NCI-H2081 (cell line): ENCODE measurements at places on chromosomes 11 and 22.

- peak; percentile 33 for DNase-seq
These were observed 70.2 kb downstream of the DDX10 start for GRCh38 chr11:108734956-108735559.

DNA sequence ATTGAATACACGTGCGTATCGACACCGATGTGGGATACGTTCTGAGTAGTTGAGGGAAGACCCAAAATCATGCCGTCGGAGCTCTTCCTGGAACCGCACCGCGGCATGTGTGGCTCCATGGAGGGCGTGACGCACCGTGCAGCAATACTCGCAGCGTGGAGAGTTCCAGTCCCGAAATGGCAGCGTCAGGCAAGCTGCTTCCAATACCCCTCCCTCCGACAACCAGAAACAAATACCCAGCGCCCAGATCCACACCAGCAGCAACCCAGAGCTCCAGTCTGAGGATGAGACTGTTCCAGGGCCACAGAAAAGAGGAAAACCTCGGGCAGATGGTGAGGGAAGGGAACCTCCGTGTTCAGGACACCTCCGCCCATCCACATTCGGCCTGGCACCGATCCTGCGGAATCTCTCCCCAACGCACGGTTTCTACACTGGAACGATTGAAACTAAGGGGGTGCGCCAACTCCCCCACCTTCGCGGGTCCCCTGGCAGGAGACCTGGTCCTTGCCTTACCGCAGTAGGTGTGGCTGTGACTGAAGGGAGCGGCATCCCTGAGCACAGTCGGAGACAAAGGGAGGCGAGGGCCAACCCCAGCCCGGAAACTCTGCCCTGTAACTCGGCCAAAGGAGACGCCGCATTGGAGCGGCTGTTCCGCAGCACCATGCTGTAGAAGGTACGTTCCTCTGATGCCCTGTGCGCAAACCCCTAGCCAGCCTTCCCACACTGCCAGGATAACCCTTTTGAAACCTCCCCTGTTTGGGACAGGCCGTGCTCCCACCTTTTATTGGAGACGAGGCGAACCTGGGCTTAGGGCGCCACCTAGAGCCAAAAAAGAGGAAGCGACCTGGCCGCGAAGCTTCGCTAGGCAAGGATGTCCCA lies 28.2 kb downstream of the DBX1 start:
- peak; percentile 30 for DNase-seq

GRCh38 chr11:5891216-5891800 lies 1.7 kb upstream of the OR52E5 start:
- no peak for DNase-seq

DNA sequence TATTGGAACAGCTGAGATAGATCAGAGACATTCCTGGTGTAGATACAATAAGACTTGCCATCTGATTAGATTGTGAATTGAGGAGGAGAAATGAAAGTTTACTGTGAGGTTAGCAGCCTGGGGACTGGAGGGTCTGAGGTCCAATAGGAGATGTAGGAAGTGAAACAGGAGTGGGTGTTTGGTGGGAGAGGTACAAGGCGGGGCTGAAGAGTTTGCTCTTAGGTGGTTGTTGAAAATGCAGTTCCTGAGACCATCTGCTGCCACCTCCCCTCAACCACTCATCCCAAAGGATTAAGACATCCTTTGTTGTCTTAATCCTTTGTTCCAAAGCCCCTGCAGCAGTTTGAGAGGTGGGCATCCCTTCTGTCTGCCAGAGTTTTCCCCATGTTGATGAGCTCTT lies 14.8 kb downstream of the PIWIL4 start:
- DNase-seq = no peak

DNA sequence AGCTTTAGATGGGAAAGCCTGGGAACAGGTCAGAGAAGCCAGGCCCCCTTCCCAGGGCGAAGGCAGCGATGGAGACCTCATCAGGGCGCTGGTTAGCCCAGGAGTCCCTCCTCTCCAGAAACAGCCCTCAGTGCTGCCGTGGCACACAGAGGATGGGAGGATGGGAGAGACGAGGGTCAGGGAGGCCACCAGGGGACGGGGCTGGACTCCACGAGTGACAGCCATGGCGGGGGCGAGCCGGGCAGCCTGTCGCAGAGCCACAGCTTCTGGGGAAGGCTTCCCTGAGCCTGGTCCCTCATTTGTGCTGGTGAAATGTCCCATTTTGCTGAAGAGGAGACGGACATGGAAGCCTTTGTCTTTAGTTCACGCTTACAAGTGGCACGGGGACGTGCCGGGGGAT lies 1390.5 kb downstream of the TBC1D22A start:
- DNase-seq = no peak

DNA sequence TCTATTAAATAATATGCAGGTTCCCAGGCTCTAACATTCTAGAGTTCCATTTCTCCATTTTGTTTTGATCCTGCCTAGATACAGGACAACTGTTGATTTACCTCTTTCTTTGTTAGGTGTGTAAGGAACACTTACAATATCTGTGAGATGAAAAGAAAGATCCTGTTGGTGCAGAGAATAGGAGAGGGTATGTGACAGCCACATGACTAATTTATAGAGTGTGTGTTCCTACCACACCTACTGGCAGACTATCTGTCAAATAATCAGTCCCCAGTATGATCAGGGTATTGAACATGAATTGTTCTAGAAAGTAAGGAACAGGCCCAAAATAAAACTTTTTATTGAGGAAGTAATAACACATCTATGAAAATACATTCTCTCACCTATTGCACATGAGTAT lies 10.2 kb downstream of the MMP10 start:
- DNase-seq = no peak

DNA sequence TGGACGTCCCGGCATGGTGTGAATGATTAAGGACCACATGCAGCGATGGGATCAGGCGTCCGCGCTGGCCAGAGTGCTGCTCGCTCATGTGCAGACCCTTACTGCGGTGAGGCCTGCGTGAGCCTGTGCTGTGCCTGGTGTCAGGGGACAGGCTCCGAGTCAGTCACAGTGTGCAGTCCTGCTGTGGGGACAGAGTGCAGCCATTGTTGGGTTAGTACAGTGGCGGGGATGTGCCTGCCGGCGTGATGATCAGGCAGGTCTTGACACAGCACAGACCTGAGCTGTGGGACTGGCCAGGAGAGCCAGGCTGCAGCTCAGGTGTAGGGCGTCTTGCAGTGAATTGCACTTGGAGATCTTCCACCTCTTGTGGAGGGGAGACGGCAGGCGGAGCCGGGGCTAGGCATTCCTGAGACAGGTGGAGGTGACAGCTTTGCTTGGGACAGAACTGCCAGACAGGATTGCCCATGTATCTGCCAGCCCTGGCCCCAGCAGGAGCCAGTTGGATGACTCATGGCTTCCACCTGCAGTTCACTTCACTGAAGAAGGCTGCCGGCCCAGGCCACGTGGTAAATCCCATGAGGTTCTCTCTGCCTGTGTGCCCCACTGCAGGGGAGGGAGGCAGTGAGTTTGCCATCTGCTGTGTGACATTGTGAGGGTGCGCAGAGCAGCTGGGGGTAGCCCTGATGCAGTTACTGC lies 17.3 kb downstream of the TRMU start:
- no peak for DNase-seq

DNA sequence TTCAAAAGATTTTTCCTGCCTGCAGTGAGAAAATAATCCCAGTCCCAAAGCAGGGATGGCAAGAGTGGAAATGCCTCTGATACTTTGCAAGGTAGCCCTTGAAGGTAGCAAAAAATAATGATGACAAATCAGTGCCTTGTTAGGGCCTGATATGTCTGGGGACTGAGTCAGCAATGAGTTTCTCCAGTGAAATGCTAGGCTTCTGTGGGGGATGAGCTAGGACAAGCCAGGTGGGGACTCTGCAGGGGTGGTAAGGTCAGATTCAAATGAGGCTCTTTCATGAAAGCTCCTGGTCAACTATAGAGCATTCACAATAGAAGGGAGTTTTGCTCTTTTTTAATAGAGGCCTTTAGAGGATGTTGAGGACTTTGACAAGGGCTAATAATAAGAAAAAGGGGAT lies 77.7 kb downstream of the ME3 start:
- no peak for DNase-seq

DNA sequence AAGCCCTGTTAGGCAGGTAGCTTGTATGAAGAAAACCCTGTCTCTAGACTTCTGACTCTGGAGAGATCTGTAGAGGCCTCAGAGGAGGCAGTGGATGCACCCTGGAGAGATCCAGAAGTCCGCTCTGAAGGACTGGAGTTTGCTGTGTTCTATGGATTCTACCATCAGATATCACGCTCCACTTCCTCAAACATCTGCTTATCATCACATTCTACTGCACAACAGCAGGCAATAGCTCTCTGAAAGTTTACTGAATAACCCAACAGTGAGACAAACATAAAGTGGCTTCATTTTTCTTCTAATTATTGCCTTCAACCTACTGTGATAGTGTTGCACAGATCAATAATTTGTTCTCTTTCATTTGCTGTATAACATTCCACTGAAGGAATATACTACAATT lies 59.0 kb upstream of the OR9Q1 start:
- DNase-seq = no peak

DNA sequence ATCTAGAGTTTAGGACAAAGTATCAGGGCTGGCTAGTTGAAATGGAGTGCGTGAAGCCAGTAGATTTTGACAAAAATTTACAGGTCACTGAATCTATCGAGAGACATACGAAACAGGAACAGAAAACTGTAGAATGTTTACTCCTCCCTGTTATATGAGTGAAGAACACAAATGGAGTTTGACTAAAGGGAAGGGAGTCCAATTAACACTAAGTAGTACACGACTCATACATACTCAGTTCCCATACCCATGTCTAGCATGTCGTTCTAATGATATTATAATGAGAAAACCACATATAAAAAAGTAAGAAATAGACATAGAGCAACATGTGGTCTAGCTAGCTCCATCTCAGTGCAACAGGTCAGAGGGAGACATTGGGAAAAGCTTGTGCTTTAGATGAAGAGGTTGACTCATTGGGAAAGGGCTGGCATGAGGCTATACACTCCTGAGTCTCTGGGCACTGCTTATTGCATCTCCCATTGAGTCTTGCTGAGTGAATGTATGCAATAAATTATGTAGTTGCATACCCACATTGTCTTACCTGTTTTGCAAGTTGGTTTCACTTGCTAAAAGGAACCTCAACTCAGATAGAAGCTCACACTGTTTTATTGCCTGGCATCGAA lies 43.5 kb downstream of the CD44 start:
- DNase-seq = no peak

GRCh38 chr22:28907311-28908008 lies 24.1 kb downstream of the ZNRF3 start:
- no peak for DNase-seq

- peak; percentile 3 for DNase-seq
These were observed 127.6 kb downstream of the CNTN5 start for GRCh38 chr11:99148352-99148751.

DNA sequence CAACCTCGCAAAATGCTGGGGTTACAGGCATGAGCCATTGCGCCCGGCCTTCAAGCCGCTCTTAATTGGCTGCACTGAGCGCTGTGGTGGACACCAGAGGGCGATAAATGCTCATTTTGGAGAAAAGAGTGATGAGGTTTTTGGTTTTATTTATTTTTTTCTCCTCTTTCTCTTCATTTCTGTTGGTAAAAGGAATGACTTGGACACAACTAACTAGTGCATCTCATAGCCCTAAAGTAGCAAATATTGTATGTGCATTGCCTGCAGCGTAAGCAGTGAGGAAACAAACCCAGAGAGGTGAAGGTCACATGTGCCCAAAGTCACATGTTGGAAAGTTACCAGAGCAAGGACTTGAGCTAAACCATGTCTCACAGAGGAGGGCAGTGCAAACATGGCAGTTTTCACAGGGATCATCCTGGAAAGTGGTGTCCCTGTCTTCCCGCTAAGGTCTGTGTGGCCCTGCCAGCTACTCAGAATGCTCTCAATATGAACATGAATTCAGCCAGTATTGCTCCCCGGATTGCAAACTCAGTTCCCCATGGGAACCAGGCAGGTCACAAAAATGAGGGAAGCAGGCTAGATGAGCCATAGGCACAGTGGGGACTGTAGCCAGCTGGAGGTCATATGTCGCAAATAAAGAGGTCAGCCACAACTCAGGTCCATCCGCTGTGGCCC lies 8.6 kb upstream of the CD82 start:
- peak; percentile 29 for DNase-seq

GRCh38 chr11:107272561-107272960 lies 185.1 kb downstream of the CWF19L2 start:
- DNase-seq = no peak

DNA sequence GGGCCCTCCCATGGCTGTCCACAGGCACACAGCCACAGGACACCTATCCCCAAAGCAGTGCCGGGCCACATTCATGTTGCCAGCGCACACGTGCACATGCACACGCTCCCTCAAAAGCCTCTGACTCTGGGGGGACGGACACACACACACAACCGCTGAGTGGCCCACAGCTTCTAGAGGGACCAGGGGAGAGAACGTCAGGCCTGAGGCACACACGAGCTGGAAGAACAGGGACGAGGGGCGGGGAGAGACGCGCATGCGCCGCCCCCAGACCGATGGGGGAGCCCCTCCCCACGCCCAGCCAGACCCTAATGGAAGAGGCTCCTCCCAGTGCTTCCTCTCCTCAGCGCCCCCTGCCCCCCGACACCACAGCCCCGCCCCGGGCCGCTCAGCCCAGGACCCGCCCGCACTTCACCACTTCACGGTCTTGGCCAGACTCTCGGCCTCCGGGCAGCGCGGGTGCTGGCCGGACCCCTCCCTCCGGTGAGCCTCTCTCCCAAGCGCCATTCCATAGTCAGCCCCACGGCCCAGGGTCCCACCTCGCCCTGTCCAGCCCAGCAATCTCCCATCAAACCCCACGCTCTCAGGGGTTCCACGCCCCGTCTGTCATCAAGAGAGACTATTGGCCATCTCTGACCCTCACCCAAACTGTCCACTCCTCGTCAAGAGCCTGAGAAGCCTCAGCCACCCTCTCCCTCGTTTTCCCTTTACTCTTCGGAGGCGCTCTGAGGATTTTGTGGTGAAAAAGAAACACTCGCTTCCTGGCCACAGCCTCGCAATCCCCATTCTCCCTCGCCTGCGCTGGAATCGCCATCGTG lies 11.7 kb downstream of the NRXN2 start:
- DNase-seq = no peak

- DNase-seq = no peak
These were observed 146.2 kb downstream of the HIPK3 start for GRCh38 chr11:33403344-33403743.

DNA sequence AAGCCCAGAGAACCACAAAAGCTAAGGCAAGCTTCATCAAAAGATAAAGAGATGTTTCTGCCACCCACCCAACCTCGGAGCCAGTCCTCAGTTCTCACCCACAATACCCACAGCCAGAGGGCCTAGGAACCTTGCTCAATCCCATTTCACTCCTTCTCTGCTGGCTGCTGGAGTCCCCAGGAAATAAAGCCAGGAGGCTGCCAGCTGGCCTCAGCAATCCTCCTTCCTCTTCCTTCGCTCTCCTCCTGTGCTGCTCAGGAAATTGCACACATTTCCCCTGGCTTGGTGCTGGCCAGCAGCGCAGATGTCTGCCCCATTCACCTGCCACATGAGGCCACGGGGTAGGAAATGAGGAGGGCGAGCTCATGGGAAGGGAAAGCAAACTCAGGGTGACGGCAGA lies 91.8 kb upstream of the LDLRAD3 start:
- DNase-seq = no peak

- DNase-seq = no peak
These were observed 2219.9 kb downstream of the LRRC4C start for GRCh38 chr11:39239553-39239952.
